KG1 (cell line): ENCODE measurements at places on chromosomes 7 and 10.

DNA sequence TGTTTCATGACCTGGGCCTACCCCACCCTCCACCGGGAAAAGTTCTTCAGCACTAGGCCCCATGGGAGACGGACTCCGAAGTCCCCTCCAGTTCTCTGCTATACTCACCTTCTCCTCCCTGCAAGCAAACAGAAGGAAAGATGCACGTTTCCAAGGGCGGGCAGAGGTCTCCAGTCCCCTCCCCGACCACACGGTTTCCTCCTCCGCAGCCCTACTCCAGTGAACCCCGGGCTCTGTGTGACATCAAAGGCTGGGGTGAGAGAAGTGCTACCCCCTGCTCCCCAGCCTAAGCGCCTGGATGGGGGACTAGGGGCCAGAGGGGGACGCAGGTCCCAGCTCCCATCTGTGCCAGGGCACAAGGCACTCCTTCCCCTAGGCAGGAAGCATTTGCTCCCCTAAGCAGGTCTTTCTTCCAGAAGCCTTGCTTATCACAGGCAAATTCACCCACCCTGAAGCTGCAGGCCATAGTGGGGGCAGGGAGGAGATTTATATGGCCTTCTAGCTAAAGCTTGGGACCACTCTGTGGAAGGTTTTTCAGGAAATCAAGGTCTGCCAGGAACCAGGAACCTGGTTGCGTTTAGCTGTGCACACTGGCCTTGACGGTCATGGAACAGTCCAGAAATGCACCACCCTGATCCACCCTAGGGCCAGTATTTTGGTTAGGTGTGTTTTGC, 52.8 kb downstream of the ASB13 start:
- no peak for DNase-seq

- DNase-seq = no peak
These were observed 598.5 kb downstream of the SORCS3 start for GRCh38 chr10:105239311-105240219.

- DNase-seq = no peak
These were observed 200.9 kb downstream of the CXCL12 start for GRCh38 chr10:44183667-44184632.

GRCh38 chr10:60044242-60044641, 137.9 kb upstream of the CCDC6 start:
- DNase-seq = no peak

GRCh38 chr10:91287276-91287675, 66.8 kb downstream of the PCGF5 start:
- no peak for DNase-seq

- no peak for DNase-seq
These were observed 66.2 kb upstream of the ARID5B start for GRCh38 chr10:61835069-61835945.

DNA sequence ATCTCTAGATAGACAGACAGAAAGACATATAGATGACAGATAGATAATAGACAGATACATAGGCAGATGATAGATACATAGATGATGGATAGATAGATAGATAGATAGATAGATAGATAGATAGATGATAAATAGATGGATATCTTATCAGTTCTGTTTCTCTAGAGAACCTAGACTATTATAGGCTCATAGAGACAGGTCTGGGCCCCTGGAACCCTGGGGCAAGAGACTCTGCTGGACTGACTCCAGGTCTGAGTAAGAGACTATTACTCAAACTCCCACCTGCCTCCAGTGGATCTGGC, 58.3 kb downstream of the FRMPD2 start:
- no peak for DNase-seq

DNA sequence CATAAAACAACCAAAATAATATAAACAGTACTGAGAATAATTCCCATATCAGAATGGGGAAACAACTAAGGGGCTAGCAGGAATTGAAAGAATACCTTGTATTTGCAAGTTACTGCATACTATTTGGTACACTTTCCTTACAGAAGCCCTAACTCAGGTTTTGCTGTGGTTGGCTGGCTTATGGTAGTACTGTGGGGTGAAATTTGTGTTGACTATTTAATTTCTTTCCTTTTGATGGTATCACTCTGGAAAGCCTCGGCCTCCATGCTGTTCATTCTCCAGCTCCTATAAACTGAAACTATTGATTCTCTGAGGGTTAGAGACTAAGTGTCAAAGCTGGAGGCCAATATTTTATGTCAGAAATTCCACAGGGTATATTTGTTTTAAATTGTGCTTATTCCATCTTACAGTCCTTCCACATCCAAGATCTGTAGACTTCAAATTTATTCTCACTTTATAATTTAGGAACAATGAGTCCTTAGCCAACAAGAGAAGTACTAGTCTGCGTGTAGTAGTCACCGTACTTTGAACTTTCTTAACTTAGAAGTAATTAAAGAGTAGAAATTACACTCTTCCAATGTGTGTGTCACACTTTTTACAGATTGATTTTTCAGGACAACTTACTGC, 13.4 kb downstream of the SKIDA1 start:
- no peak for DNase-seq

GRCh38 chr10:13739183-13739582, 152.4 kb downstream of the PRPF18 start:
- DNase-seq = no peak

DNA sequence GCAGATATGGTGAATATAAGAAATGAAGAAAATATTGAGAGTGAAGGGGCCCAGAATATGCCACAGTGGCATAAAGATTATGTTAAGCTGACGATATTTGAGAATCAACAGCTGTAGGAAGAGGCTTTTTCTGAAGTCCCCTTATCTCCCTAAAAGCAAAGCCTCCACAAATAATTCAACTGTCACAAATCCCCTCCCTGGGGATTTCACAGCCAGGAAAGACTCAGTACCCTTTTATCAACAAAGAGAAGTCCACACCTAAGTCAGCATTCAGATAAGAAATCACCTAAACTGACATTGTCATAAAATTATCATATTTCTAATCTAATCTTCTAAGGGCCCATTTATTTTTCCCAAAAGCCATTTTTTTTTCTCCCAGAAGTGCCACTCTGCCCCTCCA, 284.9 kb upstream of the VWC2 start:
- DNase-seq = no peak
